ENCODE measurements at places on chromosomes 2 and 18.

GRCh38 chr2:8475349-8476031 is 206.4 kb upstream of the ID2 start:
- no peak for DNase-seq

- peak; percentile 17 for DNase-seq
Measured at GRCh38 chr2:230794497-230794896, 70.2 kb upstream of the ITM2C start.

DNA sequence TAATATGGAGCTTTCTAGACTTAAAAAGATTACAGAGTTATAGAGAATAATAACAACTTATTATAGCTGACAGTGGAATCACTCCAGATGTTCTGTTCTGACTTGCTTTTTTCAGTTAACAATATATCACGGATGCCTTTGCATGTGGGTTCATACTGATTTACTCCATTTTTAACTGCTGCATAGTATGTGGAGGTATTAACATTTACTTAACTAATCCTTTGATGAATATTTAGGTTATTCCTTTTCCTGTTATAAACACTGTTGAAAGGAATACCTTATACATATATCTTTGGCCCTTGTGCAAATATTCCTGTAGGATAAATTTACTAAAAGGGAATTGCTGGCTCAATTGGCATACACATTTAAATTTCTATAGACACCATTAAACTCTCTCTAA is 33.1 kb upstream of the ZFP36L2 start:
- no peak for DNase-seq

GRCh38 chr18:72866901-72867745 is 664 bp downstream of the NETO1 start:
- no peak for DNase-seq

DNA sequence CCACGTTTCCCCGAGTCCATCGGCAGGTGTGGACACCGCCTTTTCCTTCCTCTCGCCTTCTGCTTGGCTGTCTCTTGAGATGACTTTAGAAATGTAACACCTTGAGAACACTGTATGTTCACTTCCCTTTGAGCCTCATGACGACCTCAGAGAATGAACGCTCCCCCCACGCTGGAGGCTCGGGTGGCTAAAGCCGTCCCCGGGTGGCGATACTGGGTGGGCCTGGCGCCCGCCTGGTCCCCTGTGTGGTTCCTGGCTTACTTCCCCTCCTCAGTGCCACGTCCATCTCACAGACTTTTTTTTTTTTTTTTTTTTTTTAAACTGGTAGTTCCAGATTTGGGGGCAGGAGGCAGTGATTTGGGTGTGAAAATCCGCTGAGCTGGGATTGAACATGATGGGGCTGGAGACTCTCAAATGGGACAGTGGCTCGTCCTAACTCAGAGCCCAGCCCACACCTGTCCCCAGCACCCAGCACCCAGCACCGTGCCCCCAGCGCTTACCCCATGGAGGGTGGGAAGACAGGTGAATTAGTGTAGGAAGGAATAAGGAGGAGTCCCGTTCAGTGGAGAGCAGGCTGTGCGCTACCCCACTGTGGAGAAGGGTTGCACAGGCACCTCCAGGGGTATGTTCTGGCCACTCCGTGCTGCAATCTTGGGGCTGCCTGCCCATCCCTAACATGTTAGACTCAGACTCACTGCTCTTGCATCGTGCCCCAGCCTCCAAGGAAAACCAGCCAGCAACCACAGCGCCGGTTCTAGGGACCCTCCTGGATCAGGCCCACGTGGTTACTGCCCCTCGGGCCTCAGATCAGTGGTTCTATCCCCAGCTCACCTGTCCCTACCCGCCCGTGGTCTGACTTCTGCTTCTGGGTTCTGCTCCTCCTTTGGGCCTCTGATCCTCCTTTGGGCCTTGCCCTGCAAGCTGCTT is 174.0 kb downstream of the ASB1 start:
- no peak for DNase-seq

- no peak for DNase-seq
Measured at GRCh38 chr2:38650717-38651116, 15.2 kb upstream of the GALM start.

DNA sequence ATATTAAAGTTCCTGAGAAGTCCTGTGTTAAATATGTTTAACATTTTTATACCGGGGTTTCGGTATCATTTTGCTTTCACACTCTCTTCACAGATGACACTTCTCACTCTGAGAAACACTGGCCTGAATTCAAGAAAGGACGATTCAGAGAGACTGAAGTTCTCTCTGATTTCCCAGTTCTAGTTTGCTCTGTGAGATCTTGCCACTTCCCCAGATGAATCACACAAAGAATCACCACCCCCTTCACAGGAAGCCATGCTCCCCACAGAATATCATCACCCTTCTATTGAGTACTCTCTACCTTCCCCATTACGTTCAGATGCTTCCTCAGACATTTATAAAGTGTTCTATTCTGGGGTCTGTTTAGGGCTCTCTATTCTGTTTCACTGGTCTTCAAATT is 16.1 kb upstream of the CD207 start:
- DNase-seq, result peak; percentile 28

DNA sequence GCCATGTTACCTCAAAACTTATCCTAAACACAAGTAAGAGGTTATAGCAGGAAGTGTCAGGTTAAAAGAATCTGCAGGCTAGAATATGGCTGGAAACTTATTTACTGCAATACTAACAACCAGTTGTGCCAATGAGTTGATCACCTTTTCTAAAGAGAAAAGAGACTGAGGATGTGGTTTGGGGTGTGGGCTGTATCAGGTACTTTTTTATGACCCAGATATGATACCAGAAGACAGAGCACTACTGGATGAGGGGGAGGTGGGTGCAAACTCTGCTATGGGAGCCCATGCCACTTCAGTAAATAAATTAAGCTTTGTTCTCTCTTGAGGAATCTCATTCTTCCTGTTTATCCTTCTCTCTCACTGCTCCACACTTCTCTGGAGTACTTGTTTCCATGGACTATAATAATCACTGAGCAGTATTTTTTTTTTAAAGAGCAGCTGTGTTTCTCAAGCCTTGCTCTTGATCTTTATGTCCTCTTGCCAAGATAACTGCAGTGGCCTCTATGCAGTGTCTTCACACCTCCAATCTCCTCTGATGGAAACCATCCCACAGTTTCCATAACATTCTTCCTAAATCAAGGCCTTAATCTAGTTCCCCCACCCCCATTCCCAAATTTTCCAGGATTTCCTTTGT is 51.2 kb upstream of the NOSTRIN start:
- DNase-seq, result no peak

GRCh38 chr2:121468936-121469335 is 61.7 kb upstream of the RNU4ATAC start:
- DNase-seq, result no peak

DNA sequence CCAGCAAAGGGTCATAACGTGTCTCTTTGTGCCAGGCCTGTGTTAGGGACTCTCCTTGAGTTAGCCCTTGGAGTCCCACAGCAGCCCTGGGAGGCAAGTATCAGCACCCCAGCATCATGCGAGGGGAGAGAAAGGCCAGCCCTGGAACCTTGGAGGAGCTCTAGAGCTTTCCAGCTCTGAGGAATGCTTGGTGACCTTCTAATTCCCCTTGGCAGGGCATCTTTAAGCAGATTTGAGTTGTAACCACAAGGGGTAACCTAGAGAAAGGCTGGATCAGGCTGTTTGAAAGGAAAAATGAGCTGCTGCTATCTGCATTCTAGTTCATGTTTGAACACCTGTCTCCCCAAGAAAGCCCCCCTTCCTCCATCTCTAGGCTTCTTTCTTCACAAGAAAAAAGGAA is 23.8 kb upstream of the ODC1 start:
- no peak for DNase-seq

DNA sequence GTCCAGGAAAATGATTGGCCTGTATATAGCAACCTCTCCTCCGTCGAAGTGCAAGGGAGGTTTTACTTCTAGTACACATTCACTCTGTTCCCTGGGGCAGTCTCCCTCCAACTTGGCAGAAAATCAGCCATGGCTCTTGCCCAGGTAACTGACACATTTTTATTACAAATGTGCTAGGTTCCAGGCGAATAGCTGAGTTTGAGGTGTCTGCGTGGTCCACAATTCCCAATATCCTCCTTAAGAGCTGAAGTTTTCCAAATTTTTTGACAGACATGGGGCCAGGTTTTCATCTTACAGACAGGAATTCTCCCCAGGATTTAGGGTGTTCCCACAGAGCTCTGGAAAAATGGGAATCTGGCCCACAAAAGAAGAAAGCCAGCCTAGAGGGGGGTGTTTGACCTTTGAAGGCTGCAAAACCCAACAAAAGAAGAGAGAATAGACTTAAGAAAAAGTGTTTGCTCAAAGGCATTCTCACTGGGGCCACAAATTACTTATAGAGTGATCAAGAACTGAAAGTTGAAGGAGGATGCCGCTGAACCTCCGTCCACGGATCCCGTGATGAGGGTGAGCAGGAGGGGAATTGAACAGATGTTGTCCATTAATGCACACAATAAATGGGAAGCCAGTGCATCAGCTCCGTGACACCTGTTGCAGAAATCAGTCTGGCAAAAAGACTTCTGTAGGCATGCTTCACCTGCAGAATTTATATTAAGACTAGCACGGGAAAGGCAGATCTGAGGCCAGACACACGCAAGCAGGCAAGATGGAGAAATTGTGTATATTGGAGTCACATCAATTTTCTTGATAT is 242.3 kb upstream of the COPS8 start:
- DNase-seq, result no peak

- peak; percentile 89 for DNase-seq
Measured at GRCh38 chr2:162297925-162298552, 20.4 kb downstream of the IFIH1 start.

DNA sequence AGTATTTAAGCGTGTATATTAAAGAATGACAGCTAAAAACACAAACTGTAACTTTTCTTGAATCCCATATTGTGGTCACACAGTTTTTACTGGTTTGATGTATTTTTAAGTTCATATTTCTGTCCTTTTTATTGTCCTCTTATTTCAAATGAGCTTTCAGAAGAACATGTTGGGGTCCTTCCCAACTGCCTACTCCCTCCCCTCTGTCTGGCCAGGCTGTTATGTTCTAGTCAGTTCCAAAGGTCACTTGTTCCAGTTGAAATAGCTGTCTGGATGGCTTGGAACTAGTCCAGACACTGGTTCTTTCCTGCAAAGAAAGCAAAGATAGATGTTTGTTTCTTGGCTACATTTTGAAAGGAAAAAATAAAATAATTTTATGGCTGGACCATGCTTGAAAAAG is 306.9 kb downstream of the GULP1 start:
- DNase-seq, result peak; percentile 48

DNA sequence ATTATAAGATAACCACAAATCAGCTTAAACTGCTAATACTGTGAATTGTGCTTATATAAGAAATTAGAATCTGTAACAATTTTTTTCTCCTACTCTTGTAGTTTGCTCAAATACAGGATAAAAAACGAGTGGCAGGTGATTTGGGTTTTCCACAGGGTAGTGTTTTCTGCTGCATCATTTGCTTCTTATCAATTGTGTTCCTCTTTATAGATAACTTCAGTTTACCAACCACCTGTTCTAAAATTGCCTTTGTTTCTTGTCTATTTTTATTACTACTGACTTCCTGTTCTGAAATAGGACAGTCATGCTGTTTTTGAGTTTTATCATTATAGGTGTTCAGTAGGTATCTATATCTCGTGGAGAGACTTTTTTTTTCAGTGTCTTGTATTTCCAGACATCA is 56.9 kb downstream of the MFSD6 start:
- no peak for DNase-seq

DNA sequence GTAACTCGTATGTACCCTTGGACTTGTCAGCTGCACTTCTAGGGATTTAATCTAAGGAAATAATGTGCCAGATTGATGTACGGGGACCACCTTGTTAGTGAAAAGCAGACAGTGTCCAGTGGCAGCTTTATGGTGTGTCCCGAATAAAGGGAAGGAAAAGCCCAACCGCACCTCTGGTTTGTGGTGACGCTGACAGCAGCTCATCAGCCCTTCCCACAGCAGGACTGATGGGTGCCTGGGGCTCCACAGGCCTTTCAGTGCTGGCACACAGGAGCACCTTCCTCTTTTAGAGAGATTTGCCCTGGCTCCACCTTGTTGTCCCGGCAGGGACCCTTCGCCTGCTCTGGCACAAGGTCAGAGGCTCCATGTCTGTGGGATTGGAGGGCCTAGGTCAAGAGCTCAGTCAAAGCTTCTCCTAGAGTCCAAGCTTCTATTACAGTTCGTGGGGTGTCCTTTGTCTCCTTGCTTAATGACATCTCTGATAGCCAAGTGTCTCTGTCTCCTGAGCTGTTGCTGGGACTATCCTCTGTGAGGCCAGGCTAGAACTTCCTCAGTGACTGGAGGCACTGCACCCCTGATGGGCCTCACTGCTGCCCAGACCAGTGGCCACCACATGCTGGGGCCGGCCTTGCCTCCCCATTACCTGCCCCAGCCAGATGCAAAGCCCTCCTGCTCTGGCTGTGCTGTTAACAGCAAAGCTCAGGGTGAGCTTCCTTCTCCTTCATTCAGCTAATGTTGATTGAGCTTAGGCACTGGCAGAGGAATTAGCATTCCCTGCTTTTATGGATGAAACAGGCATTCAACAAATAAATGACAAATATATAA is 33.0 kb upstream of the SCLY start:
- DNase-seq, result no peak

DNA sequence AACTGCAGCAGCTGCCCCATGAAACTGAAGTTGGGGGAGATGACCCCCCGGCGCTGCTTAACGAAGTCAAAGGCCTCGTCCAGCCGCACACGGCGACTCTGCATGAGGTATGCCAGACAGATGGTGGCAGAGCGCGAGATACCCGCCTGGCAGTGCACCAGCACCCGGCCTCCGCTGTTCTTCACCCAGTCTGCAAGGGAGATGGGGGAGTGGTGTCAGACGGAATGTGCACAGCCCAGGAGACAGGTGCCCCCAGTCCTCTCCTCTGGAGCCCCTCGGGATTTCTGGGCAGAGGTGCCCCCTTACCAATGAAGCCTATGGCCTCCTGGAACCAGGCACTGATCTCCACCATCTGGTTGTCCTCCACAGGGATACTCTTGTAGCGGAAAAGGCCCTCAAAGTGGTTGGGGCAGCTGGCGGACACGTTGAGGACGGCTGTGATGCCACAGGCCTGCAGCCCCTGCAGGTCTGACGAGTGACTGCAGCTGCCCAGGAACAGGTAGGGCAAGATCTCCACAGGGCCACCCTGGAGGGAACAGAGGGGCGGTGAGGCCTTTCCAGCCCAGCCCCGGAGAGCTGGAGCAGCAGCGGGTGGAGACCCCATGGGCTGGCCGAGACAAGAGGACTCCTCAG is 1.3 kb downstream of the DUSP2 start:
- no peak for DNase-seq

GRCh38 chr2:232133078-232133477 is 171.6 kb downstream of the DIS3L2 start:
- DNase-seq, result no peak

GRCh38 chr2:62042944-62043343 is 137.5 kb downstream of the COMMD1 start:
- peak; percentile 12 for DNase-seq

DNA sequence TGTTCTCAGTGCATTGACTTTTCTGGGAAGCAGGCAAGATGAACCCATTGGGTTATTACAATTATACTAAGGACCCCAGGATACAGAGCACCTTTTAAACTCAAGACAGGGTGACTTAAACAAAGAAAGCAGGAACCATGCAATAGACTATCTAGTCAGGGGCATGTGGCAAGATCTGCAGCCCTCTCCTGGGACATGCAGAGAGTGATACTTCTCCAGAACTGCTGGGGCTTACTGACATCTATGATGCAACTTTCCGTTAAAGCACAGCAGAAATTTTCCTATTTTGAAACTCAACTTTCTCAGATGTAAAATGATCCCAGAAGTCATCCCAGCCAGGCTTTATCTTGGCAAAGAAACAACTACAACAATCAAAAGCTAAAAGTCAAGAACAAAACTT is 162.2 kb upstream of the HNMT start:
- no peak for DNase-seq
